ENCODE measurements at places on chromosomes 4 and X. TPM values are rescaled to one million over a fixed set of nuclear protein-coding genes. Genes with fewer than 3 reads are reported as not detected.

Gene UGT2B10
- total RNA-seq: not detected

Gene CYP4V2
- 11.3 TPM for total RNA-seq

Gene ZXDB
- total RNA-seq: 3.1 TPM

Gene CT45A1
- 34.0 TPM for total RNA-seq

Gene SNCA
- total RNA-seq: 49.0 TPM

- DNase-seq: peak; percentile 64
Measured at GRCh38 chrX:154411981-154412340, 622 bp downstream of the TAFAZZIN start.

DNA sequence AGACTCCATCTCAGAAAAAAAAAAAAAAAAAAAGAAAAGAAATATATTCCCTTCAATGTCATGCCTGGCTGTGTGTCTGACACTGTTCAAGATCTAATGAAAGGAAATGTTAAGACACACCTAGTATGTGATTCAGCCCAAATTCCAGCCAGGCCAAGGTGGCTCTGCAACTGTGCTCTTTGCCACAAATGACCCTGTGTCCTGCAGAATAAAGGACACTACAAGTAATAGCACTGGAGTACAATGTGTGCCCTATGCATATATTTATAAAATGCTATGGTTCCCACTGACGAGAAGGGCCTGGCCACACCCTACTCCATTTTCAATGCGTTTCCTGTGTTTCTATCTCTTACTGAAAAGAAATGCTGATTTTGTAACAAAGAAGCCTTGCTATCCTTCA lies 98.0 kb upstream of the SORBS2 start:
- DNase-seq: no peak

DNA sequence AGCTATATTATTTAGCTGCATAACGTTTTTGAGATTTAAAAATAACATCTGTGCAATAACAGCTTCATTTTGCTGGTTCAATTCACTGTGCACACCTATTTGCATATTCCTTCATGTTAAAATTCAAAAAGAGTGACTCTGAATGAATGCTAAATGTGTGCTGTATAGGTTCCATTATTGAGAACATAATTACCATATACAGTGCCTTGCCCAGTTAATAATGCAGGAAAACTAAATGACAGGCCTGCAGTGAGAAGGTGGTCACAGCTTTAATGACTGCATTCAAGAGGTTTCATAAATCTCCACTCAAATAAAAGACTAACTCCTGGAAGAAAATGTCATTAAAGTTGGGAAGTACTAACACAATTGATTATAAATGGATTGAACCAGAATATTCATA lies 1183.2 kb upstream of the ADGRL3 start:
- no peak for DNase-seq

GRCh38 chrX:69988955-69989394 lies 60.8 kb downstream of the AWAT2 start:
- DNase-seq: peak; percentile 38

DNA sequence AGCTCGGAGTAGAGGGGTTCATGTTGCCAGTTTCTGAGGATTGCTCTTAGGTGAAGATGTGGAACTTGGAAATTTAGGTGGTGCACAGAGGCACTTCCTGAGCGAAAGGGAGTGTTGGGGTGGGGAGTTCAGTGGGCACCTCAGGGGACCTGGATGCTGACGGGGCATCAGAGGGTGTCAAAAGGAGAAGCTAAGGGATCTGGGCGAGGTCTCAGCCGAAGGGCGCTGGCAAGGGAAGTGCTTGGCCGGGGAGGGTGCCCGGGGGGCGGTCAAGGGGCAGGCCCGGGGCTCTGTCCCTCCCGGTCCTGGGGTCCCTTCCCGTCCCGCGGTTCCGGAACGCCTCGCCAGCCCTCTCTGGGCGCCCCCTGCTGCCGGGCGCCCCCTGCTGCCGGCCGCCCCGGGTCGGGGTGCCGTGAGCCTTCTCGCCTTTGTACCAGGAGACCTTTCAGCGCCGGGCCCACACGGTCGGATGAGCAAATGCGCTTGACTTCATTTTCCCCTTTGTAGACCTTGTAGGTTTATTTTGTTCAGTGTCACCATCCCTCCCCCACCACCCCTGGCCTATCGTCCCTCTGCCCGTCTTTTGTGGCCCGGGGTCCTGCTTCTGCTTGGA lies 3.0 kb upstream of the PHOX2B start:
- peak; percentile 36 for DNase-seq

DNA sequence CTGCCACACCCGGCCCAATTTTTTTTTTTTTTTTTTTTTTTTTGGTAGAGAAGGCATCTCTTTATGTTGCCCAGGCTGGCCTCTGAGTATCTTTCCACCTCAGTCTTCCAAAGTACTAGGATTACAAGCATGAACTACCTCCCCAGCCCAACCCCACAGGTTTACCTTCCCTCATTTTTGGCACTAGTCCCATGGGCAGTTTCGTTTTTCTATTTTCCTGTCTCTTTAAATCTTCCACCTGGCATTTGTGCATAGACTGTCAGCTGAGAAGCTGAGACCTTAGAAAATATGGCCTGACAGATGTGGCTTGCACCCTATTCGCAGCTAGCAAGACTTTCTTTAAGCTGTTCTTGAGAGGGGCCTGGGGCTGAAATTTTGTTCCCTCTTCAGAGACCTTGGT lies 27.9 kb downstream of the TNIP2 start:
- no peak for DNase-seq

GRCh38 chr4:150769248-150769647 lies 187.3 kb downstream of the MAB21L2 start:
- peak; percentile 53 for DNase-seq

DNA sequence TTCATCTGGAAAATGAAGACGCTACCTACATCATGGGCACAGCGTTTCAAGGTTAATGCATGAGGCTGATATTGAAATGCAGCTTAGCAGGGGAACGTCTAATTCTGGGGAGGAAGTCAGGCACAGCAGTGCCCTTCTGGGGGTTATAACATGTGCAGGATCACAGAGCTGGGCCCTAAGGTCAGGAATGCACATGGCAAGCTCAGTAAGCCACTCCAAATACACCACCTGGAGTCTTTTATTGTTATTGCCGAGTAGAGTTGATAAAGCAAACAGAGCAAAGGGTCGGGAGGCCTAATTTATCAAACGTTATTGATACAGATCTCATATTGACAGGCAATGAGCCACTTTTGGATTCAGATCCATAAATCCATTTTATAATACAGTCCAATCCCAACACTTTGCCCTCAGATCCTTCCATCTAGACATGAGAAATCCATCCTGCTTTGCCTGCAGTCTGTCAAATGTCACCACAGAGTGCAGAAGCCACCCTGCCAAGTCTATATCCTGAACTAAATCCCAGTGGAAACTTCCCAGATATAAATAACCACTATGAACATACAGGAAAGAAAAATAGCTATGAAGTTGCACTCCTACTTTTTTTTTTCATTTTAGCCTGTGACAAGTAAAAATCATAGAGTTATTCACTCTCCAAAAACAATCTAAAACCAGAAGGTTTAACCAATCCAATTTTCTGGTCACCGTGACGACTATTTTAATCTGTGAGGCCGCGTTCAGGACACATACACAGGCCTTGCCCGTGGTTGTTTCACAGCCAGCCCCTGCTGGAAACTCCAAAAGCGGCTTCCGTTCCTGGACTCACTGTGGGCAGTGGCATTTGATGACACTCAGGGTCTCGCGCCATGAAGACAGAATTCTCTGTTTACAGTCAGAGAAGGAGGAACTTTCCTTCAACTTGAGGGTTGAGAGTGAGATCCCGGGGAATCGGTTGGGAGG lies 335.4 kb downstream of the DHX15 start:
- DNase-seq: no peak

DNA sequence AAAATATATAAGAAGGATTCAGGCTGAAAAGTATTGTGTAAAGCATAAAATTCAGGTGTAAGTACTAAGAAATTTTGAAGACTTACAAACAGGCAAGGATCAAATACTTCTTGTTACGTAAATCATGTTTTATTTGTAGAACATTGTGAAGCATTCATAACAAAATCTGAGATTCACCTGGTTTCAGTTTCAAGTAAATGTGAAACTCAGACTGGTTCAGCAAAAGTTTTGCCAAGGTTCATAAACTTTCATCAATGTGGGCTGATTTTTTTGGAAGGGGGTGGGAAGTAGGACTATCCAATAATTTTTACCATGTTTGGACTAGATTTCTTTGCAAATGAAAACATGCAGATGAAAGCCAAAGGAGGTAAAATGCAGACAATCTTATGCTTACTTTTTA lies 527.7 kb downstream of the ANKRD50 start:
- no peak for DNase-seq

DNA sequence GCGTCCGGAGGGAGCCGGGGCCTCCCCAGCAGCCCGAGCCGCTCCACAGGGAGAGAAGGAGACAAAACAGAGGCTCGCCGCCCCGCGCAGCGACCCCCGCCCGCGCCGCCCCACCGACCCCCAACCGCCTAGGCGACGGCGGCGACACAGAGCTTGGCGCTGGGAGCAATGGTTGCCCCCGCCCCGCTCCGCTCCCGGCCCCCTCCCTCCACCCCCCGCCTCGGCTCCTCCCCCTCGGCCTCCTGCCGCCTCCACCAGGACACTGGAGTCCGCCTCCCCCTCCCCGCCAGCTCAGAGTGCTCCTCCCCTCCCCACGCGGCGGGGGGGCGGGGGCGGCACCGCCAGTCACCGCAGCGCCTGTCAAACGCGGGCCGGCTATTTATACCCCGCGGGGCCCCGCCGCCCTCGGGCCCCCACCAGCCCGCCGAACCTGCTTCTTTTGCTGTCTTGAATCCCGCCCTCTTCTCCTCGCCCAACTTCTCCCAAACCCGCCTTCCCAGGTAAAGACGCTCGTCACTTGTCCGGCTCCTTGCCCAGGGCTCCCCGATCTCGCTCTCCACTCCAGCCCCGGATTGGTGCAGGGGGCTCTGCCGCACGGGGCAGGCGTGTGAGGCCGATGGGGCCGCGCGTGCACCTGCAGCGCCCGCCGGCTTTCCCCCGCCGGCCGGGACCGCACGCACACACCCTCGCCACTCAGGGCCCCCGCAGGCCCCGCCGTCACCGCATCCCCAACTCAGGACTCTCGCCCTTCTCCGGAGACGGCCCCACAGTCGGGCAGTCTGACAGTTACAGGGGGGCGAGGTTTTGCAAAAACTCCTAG lies at the start of gene ELF2:
Gene ELF2 (minus strand): TSS at position 170 of the 820 bp plus-strand sequence. CDS start 39,517 bp downstream, outside the sequence.
- peak; percentile 83 for DNase-seq

Data from Daoy (cell line).